Liver (tissue), 10 donors: ENCODE measurements at places on chromosomes 4 and X. TPM values are rescaled to one million over a fixed set of nuclear protein-coding genes. Genes with fewer than 3 reads are reported as not detected.

The CT45A9 gene
- polyA plus RNA-seq: not detected

The XAGE3 gene
- polyA plus RNA-seq: not detected

The ARX gene
- polyA plus RNA-seq: not detected

The AMBN gene
- polyA plus RNA-seq: not detected

The SPACA5B gene
- polyA plus RNA-seq: not detected

The CTAG1B gene
- polyA plus RNA-seq: not detected

The BTK gene
- 0.99 TPM for polyA plus RNA-seq

The RAB41 gene
- polyA plus RNA-seq: not detected

The REELD1 gene
- polyA plus RNA-seq: not detected

The SPANXD gene
- not detected for polyA plus RNA-seq

The RHOXF2 gene
- polyA plus RNA-seq: not detected

The CXorf49 gene
- polyA plus RNA-seq: not detected

The PCDH19 gene
- polyA plus RNA-seq: 0.03 TPM

The SLC39A8 gene
- 14.6 TPM for polyA plus RNA-seq

The PRPS2 gene
- 12.7 TPM for polyA plus RNA-seq

The F9 gene
- 127 TPM for polyA plus RNA-seq

The PNCK gene
- 0.02 TPM for polyA plus RNA-seq
